KG1 (cell line): ENCODE measurements at places on chromosomes 16 and 17.

GRCh38 chr16:54968011-54968410 lies 37.3 kb downstream of the IRX5 start:
- no peak for DNase-seq

GRCh38 chr17:45389354-45389753 lies 43.3 kb downstream of the ARHGAP27 start:
- DNase-seq, result no peak

DNA sequence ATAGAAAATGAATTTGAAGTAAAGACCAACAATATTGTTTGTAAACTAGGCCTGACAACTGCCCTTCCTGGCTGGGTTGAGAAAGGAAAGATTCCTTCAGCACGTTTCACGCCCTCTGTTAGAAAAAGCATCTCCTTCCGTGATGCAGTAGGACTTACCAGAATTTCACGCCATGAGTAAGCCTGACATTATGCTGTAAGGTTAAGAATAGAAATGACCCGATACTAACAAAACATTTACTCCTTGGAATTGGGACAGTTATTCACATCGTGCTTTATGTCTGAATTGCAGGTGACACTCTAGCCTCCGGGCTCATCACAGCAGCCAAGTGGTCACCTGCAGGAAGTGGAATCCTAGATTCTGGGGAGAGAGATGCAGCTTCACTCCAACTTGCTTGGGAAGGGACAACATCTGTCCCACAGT lies 17.5 kb downstream of the MARCHF10 start:
- DNase-seq, result no peak

DNA sequence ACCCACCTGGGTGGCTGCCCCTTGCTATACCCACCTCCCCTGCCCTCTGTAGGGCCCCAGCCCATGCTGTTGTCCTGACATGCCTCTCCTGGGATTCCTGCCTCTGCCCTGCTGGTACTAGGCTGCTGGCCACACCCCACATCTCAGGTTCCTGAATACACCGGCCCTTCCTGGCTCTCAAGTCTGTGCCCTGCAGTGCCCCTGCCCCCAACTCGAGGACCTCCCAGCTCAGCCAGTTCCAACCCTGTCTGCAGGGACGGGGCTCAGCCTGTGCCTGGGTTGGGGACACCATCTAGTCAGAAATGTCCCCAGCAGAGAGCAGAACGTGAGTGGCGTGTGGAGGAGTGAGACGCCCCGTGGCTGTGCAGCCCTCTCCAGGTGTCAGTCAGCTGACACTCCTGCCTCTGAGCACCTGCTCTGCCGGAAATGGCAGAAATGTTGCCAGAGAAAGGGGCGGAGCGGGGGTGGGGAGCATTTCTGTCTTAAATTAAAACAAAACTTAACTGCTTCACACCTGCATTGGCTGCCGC lies 28.7 kb downstream of the ACSF3 start:
- no peak for DNase-seq

DNA sequence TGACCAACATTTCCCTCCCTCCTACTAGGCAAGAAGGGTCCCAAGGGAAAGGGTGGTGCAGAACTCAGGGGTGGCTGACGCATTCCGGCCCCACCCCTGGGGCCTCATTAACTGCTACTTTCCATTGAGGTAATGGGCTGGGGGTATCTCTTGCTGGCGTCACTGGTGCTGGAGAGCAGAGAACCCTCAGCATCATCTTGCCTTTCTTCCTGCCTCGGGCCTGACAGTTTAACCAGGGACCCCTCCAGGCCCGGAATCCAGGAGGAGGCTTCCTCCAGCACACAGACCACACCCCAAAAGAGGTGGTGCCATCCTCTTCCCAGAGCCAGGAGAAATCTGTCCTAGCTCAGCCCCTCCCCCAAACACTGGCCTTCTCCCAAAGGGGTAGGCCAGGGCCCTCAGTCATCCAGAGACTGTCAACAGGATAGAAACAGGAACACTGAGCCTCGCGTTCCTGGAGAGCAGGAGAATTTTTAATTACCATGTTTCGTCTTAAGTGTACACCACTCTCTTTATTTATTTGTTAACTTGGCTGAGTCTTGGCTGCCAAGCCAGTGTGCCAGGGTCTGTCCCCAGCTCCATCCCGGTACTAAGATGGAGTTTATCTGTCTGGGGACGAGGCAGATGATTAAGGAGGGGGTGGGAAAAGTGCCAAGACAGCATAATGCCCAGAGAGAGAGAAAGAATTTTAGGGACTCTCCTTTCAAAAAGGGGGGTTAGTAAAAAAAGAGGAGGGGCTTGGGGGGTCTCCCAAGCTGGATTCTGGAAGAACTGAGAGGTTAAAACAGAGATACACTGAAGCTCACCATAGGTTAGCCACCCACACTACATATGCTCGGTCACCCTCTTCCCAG lies 5.1 kb downstream of the ETV4 start:
- no peak for DNase-seq
